T-cell (primary cell): ENCODE measurements at places on chromosomes 1 and 21. TPM values are rescaled to one million over a fixed set of nuclear protein-coding genes. Genes with fewer than 3 reads are reported as not detected.
A peak's percentile ranks its signal among the peaks of the same experiment; 100 is the strongest.

Gene CYP4A11
- 0.22 TPM for total RNA-seq

DNA sequence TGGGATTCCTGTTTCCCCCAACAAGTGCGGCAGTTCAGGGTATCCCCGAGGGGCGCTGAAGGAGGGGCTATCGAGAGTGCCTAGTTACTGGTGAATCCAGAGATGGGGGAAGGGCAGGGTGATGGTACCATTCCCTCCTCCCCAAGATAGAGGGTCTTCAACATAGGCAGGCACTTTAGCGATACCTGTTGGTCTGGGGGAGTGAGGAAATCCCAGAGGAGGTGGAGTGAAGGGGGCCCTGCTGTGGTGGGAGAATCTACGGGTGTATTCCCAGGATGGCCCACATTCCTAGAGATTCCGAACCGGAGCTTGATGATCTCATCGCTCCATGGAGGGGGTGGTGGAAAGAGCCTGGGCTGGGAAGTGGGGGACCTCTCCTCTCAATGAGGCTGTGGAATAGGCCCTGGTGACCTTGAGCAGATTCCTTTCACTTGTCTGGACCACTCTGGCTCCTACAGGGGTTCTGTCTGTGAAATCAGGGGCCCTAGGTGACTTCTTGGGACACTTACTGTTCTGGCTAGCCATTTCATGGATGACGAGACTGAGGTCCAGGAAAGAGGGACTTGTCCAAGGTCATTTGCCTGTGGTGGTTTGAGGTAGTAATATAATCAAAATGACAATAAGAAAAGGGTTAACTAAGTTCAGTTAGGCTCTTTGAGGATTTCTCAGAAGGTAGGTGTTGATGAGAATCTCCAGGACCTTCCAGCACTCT, 52.7 kb upstream of the SYNC start:
- peaks cover 10% of the 10 kb centered on the region for H3K27me3 ChIP-seq
- peaks cover 24% of the 10 kb centered on the region for H3K4me1 ChIP-seq
- H3K4me3 ChIP-seq: no peak overlapping the region
- H3K27ac ChIP-seq: no peak overlapping the region
- no peaks in the 10 kb centered on the region for H3K36me3 ChIP-seq
- DNase-seq: no peak

DNA sequence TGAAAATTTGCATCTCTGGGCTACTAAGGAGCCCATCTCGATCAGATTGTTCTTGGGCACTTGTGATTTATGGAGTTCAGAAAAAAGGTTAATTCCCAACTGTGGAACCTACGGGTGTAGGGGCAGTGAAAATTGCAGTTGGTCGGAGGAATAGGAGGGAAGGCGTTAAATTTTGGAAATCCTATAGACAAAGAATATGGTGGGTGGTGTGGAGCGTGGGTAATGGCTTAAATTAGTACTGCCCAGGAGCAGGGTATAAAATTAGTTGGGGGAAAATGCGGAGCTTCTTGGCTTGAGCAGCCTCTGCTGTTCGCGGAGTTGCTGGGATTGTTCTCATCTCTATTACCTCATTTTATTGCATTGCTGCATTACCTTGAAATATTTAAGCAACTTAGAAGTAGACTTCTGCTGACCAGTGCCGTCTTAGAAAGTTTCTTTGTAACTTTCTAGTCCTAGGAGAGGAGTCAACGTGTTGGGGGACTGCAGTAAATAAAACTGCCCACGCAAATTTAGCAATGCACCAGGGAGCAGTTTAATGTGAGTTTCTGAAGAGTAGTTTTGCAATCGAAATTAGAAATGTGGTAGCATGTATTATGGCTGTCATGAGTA, 514 bp downstream of the S1PR1 start:
- H3K36me3 ChIP-seq: peaks cover 32% of the 10 kb centered on the region
- H3K4me3 ChIP-seq: peak overlapping the region; percentile 99
- H3K4me1 ChIP-seq: peaks cover 44% of the 10 kb centered on the region
- DNase-seq: no peak
- peak overlapping the region; percentile 91 for H3K27ac ChIP-seq

- H3K36me3 ChIP-seq: no peaks in the 10 kb centered on the region
- H3K4me1 ChIP-seq: no peaks in the 10 kb centered on the region
- no peak for DNase-seq
Observed at GRCh38 chr1:197066719-197067456, at the start of gene F13B. F13B (minus strand) TSS chr1:197067260; CDS start chr1:197067223, 37 bp downstream.
